ENCODE measurements at places on chromosomes 16 and 17.

DNA sequence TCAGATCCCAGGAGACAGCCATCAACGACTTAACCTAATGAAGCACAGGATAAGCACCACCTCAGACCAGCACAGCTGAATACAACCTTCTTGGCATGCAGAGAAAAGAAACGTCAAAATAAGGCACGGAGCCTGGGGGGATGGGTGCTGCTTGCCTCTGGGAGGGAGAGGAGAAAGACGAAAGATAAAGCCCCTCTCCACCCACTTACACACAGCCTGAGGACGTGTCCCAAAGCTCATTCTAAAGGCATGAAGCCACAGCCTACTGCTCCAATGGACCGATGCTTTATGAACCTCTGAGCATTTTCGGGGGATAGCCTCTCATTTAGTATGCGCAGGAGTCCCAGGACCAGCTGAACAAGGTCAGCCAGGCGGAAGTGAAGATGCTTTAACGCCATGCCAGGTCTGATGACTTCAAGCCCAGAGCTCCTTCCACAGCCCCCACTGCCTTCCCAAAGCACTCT is 31.1 kb downstream of the ST3GAL2 start:
- DNase-seq: no peak

- DNase-seq: peak; percentile 59
Measured at GRCh38 chr17:63549289-63549945, 860 bp upstream of the DCAF7 start.

DNA sequence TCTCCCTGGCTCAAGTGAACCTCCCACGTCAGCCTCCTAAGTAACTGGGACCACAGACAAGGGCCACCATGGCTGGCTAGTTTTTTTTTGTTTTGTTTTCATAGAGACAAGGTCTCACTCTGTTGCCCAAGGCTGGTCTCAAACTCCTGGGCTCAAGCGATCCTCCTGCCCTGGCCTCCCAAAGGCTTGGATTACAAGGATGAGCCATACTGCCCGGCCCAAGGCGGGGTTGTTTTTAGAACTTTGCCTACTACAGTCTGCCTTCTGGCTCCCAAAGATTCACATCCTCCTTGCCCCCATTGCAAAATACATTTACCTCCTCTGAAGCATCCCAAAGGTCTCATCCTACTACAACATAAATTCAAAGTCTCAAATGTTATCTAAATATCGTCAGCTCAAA is 49.5 kb upstream of the PHOSPHO1 start:
- DNase-seq: no peak

- peak; percentile 16 for DNase-seq
Measured at GRCh38 chr17:58527306-58527705, 12.9 kb upstream of the MTMR4 start.

- no peak for DNase-seq
Measured at GRCh38 chr16:3187798-3188674, at the start of gene OR1F1. OR1F1 (plus strand) TSS chr16:3188204.
